ENCODE measurements at places on chromosomes 2 and 18.
A peak's percentile ranks its signal among the peaks of the same experiment; 100 is the strongest.

GRCh38 chr2:145587922-145588321 lies 1068.0 kb upstream of the ZEB2 start:
- DNase-seq, result peak; percentile 2

- DNase-seq, result no peak
These were observed 24.3 kb upstream of the RESP18 start for GRCh38 chr2:219356834-219357233.

- DNase-seq, result no peak
These were observed 46.0 kb downstream of the COX7A2L start for GRCh38 chr2:42314892-42315468.

- no peak for DNase-seq
These were observed 59.2 kb upstream of the IGFBP2 start for GRCh38 chr2:216574046-216574445.

DNA sequence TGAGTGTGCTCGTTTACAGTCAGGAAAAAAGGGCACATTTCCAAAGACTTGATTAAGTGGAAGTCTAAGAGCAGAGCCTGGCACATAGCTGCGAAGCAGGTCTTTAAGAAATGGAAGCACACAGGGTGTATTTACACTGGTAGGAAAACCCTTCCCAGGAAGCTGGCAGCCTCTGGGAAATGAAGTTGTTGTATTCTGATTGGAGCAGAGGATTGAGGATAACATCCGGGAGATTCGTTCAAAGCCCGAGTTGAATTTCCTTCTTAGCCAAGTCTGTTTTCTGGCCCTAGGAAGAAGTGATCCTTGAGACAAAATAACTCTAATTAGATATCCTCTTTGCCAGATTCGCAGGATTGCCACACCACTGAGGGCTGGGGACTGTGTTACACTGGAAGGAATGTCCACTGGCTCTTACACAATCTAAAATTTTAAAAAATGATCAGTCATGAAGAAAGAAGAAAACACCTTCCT lies 75.9 kb downstream of the ITGB1BP1 start:
- no peak for DNase-seq

DNA sequence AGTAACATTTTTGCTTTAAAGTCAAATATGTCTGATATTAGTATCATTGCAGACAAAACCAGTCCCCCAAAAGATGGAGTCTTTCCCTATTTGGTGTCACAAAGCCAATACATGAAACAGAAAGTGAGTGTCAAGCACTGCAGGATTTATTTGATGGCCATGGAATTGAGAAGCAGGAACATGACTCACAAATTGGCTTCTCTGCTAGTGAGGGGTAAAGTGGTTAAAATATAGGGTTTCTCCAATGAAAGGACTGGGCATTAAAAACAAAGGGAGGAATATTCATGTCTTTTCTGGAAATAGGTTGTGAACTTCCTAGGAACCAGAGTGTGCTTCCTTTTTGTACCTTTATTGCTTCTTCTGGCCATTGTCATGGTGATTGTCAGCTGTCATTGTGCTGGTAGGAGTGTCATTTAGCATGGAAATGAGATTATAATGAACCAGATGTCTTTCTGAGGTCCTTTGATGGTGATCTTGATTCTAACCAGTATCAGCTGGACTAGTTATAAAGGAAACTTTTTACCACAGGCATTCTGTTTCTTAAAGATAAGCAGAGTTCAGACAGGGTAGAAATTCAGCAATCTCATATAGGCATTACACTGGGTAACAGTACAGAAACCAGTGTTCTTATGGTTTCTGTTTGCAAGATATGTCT lies 4.1 kb downstream of the REG1B start:
- peak; percentile 43 for DNase-seq

DNA sequence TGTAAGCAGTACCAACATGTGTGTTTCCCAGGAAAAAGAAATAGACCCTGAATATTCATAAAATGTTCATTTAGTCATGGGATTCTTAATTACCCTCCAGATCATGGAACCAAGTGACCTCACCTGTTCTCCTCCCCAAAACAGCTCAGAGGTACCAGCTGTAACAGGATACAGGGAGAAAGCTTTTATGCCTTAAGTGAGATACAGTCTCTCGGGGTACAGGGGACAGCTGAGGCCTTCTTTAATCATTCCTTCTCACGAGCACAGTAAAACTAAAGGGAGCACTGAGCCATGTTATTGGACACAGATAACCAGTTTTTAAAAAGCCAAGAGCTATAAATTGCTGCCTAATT lies 16.6 kb downstream of the EPHA4 start:
- no peak for DNase-seq

DNA sequence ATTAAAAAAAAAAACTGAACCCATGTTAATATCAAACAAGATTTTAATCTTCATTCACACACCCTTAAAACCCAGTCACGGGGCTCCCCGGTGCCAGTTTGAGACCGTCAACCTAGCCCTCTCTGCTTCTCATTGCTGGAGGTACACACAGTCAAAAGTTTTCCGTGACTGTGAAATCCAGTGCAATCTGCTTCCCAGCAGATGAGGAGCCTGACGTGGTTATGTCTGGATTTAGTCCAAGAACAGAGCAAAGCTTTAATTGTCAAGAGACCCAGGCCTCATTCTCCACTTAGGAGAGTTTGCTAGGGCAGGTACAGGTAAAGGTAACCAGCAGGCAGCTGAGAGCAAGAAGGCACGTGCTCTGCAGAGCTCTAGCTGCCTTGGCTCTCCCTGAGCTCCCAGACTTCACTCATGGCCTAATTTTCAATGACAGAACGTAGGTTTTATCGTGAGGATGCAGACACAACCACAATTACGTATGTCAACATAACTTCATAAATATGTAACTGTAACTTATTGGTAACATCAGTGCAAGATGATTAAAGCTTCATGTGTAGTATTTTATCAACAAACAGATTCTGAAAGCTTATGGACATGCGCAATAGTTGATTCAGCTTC lies 56.3 kb downstream of the SLC16A14 start:
- DNase-seq, result no peak

DNA sequence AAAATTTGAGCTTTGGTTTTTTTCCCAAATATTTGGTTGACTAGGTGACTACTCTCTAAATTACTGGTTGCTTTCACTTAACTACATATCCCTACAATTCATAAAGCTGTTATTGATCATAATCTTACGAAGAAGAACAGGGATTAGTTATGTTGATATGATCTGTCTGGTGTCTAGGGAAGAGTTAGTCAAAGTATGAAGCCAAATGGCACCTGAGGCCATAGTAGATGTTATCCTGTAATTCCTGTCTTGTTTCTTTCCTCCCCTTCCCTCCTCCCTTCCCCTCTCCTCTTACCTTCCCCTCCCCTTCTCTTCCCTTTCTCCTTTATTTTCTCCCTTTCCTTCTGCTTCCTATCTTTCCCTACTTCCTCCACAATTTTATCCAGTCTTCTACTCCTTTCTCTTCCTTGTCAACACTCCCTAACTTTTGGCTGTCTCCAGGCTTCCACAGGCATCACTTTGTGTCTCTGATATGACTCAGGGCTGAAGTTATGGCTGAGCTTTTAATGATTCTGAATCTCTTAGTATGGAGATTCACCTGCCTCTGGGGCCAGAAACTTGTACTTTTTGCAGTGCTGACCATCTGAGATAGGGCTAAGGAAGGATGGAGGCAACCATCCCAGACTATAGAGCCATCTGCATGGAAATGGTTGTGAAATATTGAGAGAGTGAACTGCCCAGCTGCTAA lies 149.9 kb upstream of the TCF4 start:
- DNase-seq, result no peak

DNA sequence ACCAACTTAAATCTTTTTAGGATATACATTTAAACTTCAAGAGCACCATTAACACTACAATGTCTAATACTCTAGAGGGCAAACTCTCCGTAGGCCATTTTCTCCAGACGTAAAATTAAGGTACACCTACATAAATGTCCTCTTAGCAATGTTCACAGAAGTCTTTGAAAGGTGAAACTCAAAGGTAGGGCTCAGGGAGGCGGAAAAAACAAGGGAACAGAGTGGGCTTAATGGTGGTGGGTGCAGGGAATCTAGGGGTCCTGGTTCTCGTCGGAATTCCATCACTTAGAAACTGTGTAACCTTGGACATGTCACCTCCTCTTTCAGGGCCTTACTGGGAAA lies 668 bp downstream of the NFU1 start:
- DNase-seq, result no peak

- no peak for DNase-seq
These were observed 41.0 kb upstream of the CTIF start for GRCh38 chr18:48497863-48498262.

- DNase-seq, result no peak
These were observed 10.0 kb downstream of the RHOB start for GRCh38 chr2:20456636-20457426.

All from CMK (cell line).